ENCODE measurements at places on chromosomes 12 and 14.

DNA sequence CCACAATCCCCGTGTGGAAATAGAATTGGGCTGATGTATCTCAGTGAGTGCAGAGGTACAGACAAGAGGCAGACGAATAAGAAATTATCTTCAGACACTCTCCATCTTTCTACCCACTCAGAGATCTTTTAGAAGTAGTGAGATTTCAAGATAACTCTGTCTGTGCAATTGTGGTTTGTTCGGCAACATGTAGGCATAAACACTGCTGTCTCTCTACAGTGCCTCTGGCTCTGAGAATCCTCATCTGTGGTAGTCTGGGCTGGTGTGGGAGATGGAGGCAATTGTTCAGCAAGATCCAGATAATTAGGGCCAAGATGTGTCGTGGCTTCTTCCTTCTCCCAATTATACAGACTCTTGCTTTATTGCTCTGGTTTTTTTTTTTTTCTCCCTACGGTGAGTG, 3.1 kb downstream of the HOXC13 start:
- H3K27ac ChIP-seq: no peak overlapping the region
- no peak overlapping the region for H3K4me3 ChIP-seq
- no peaks in the 10 kb centered on the region for H3K36me3 ChIP-seq

GRCh38 chr14:103474893-103475292, 47.7 kb downstream of the CKB start:
- H3K27ac ChIP-seq: no peak overlapping the region
- H3K4me3 ChIP-seq: no peak overlapping the region
- DNase-seq: no peak
- peaks cover 20% of the 10 kb centered on the region for H3K36me3 ChIP-seq

- no peaks in the 10 kb centered on the region for H3K27me3 ChIP-seq
- H3K36me3 ChIP-seq: peaks cover 12% of the 10 kb centered on the region
- no peak overlapping the region for H3K27ac ChIP-seq
- no peak for DNase-seq
- H3K4me3 ChIP-seq: no peak overlapping the region
Measured at GRCh38 chr14:68157971-68158371, 338.4 kb downstream of the RAD51B start.

DNA sequence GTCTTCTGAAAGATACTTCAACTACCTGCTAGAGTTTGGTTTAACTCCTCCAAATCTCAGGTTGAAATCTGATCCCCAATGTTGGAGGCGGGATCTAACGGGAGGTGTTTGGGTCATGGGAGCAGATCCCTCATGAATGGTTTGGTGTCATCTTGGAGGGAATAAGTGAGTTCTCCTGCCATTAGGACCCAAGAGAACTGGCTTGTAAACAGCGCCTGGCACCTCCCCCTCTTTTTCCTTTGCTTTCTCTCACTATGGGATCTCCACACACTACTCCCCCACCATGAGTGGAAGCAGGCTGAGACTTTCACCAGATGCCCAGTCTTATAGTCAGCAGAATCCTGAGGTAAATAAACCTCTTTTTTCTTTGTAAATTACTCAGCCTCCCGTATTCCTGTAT, 2.5 kb downstream of the CNIH1 start:
- no peak overlapping the region for H3K27ac ChIP-seq
- H3K4me1 ChIP-seq: peaks cover 49% of the 10 kb centered on the region
- H3K4me3 ChIP-seq: peak overlapping the region; percentile 97
- no peak for DNase-seq

GRCh38 chr12:83630526-83630925, 943.8 kb downstream of the TMTC2 start:
- DNase-seq: no peak
- H3K4me3 ChIP-seq: no peak overlapping the region
- no peaks in the 10 kb centered on the region for H3K36me3 ChIP-seq
- no peaks in the 10 kb centered on the region for H3K4me1 ChIP-seq
- no peaks in the 10 kb centered on the region for H3K27me3 ChIP-seq
- H3K27ac ChIP-seq: no peak overlapping the region

- H3K4me1 ChIP-seq: peaks cover 26% of the 10 kb centered on the region
- peaks cover 2% of the 10 kb centered on the region for H3K36me3 ChIP-seq
- H3K4me3 ChIP-seq: no peak overlapping the region
- H3K27ac ChIP-seq: no peak overlapping the region
Measured at GRCh38 chr14:66645716-66646115, 137.8 kb downstream of the GPHN start.

DNA sequence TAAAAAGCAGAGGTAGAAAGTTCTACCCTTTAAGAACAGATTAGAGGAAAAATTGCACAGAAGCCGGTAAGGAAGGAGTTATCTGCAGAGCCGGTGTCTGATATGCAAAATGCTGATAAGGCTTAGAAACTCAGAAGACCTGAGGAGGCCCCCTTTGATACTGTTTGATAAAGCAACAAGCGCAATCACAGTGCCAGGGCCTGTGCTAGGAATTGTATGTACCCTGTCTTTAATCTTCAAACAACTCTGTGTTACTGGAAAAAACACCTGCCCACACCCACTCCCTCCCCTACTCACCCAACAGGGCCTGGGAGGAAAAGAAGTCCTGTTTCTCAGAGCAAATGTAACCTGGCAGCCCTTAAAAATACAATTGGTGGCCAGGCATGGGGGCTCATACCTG, 112.7 kb upstream of the FUT8 start:
- H3K4me3 ChIP-seq: no peak overlapping the region
- H3K36me3 ChIP-seq: no peaks in the 10 kb centered on the region
- no peak for DNase-seq
- H3K27me3 ChIP-seq: no peaks in the 10 kb centered on the region

GRCh38 chr14:64843548-64843947, 36.2 kb downstream of the SPTB start:
- H3K27me3 ChIP-seq: peaks cover 84% of the 10 kb centered on the region
- no peak overlapping the region for H3K4me3 ChIP-seq
- DNase-seq: no peak
- H3K36me3 ChIP-seq: no peaks in the 10 kb centered on the region
- H3K27ac ChIP-seq: no peak overlapping the region

DNA sequence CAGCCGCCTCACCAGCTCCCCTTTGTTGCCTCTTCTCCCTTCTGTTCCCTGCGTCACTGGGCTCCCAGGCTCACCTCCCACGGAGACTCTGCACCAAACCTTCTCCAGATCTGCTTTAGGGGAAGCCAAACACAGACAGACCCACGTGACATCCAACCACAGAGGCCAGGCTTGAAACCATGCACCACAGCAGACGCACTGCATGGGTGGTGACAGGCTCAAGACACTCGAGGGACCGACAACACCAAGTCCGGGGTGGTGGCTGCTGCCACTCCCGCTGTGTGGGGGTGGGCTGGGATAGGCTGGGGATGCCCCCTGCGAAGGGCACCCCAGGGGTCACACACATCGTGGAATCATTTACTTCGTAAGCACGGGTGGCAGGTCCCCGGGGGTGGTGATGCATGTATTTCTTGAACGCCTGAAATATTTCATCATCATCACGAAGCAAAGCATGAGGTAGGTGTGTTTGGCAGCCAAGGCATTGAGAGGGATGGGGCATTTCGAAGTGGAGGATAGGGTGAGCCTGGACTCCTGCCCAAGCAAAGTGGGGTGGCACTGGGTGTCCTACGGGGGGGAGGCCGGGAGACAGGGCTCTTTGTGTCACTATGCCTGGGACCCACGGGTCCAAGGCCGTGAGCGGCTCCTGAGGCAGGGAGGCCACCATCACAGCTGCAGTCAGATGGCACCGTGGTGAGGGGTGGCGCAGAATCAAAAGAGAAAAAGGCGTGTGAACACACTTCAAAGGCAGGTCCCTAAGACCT, 66.8 kb upstream of the RFLNA start:
- peaks cover 5% of the 10 kb centered on the region for H3K36me3 ChIP-seq
- no peaks in the 10 kb centered on the region for H3K27me3 ChIP-seq
- no peak for DNase-seq
- peak overlapping the region; percentile 12 for H3K27ac ChIP-seq
- H3K4me1 ChIP-seq: no peaks in the 10 kb centered on the region

DNA sequence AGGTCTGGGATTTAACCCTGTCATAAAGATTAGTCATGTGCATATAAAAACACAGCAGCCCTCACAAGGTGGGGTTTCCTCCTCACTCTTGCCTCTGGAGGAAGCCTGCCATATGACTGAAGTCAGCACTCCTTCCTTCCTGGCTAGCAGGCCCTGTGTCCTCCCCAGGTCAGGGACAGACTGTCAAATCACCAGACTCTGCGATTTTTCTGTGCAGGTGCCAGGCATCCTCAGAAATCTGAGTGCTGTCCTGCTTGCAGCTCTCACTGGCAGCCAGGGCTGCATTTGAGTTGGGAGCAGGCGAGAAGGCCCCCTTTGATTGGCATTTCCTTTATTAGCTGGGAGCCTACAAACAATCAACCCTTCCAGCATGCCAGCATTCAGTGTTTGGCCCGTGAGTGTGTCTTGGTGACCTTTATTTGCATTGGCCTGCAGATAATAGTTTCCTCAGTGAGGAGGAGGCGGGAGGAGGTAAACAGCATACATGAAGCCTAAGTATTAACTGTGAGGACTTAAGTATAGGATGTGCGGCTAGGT, 183.8 kb upstream of the ARHGAP5 start:
- no peaks in the 10 kb centered on the region for H3K36me3 ChIP-seq
- H3K27me3 ChIP-seq: no peaks in the 10 kb centered on the region
- DNase-seq: peak; percentile 37
- H3K4me1 ChIP-seq: peaks cover 53% of the 10 kb centered on the region
- H3K27ac ChIP-seq: peak overlapping the region; percentile 69
- H3K4me3 ChIP-seq: peak overlapping the region; percentile 39

- H3K27ac ChIP-seq: peak overlapping the region; percentile 32
- H3K4me1 ChIP-seq: peaks cover 38% of the 10 kb centered on the region
- H3K27me3 ChIP-seq: no peaks in the 10 kb centered on the region
Measured at GRCh38 chr12:32201096-32201495, 94.4 kb downstream of the BICD1 start.

DNA sequence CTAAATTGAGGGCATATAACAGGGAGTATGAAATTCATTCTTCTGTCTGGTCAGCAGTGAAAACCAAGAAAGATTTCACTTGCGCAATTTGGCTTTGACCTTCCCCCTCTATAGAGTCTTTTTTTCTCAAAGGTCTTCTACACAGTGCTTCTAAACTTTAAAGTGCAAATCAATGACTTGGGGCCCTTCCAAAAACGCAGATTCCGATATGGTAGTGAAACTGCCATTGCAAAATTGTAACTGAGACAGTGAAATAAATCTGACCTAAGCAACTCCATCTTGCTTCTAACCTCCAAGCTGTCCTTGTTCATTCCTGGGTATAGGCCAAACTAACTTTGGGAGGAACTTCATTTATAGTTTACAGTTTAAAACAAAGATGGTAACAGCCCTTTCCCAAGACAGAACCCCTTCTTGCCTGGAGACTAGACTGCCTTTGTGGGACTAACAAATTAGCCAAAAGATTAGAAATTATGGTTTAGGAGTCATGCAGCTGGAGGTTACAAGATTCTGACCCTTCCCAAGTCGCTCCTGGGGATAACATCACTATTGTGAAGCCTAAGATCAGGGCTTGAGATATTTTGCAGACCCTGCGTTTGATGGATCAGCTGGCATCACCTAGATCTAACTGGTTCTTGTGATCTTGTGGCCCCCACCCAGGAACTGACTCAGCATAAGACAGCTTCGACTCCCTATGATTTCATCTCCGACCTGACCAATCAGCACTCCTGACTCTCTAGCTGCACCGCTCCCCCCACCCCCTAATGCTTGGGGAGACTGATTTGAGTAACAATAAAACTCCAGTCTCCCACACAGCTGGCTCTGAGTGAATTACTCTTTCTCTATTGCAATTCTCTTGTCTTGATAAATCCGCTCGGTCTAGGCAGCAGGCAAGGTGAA, 5.0 kb downstream of the SLC25A21 start:
- H3K4me3 ChIP-seq: no peak overlapping the region
- peaks cover 9% of the 10 kb centered on the region for H3K4me1 ChIP-seq
- DNase-seq: no peak
- H3K36me3 ChIP-seq: no peaks in the 10 kb centered on the region
- H3K27ac ChIP-seq: no peak overlapping the region

- no peaks in the 10 kb centered on the region for H3K27me3 ChIP-seq
- peaks cover 6% of the 10 kb centered on the region for H3K4me1 ChIP-seq
- no peak overlapping the region for H3K4me3 ChIP-seq
- no peaks in the 10 kb centered on the region for H3K36me3 ChIP-seq
Measured at GRCh38 chr12:106964526-106964925, 8.8 kb downstream of the TMEM263 start.

DNA sequence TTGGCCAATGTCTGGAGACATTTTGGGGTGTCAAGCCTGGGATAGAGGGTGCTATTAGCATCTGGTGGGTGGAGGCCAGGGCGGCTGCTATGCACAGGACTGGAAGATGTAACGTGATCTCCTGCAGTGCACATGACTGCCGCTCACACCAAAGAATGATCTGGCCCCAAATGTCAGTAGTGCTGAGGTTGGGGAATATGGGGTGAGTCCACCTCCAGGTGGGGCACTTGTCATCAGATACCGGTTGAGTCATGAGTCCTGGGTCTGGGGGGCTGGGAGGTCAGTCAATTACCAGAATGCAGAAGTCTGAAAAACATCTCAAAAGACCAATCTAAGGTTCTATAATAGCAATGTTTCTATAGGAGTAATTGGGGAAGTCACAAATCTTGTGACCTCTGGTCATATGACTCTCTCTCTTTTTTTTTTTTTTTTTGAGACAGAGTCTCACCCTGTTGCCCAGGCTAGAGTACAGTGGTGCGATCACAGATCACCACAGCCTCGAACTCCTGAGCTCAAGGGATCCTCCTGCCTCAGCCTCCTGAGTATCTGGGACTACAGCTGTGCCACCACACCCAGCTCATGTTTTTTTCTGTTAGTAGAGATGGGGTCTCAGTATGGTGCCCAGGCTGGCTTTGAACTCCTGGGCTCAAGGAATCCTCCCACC, 6.0 kb upstream of the SDSL start:
- no peaks in the 10 kb centered on the region for H3K36me3 ChIP-seq
- H3K27ac ChIP-seq: no peak overlapping the region
- H3K27me3 ChIP-seq: peaks cover 9% of the 10 kb centered on the region
- no peak overlapping the region for H3K4me3 ChIP-seq

DNA sequence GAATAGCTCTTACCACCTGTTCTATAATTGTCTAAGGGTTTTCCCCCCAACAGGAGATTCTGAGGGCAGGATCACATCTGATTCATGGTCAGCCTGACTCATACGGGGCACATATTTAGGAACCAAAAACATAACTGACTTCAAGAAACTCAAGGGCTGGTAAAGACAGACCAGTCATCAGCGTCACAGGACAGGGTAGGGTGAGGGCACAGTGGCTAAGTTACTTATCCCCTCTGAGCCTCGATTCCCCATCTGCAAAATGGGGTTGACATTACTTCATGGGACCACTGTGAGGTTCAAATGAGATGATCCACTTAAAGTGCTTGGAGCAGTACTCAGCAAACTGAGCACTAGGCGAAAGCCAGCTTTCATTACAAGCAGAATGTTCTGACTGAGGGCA, 606 bp downstream of the CINP start:
- H3K27ac ChIP-seq: peak overlapping the region; percentile 94
- no peaks in the 10 kb centered on the region for H3K36me3 ChIP-seq
- no peak overlapping the region for H3K4me3 ChIP-seq
- no peak for DNase-seq

DNA sequence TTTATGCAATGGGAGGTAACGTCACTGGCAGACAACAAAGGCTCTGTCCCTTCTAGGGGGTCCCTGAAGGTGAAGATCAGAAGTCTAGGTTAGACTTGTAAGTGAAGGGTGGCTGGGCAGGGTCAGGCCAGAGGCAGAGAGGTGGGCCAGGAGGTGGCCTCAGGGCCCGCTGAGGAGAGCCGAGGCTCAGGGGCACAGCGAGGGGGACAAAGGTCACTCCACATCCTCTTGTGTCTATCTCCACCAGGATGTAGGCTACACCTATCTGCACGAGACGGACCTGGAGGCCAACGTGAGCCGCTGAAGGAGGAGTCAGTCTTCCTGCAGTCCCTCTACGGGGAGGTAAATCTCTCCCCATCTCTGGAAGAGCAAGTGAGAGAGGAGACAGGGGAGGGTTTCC, 20.3 kb downstream of the KRT85 start:
- H3K4me3 ChIP-seq: no peak overlapping the region
- DNase-seq: no peak
- H3K36me3 ChIP-seq: no peaks in the 10 kb centered on the region
- H3K27me3 ChIP-seq: peaks cover 17% of the 10 kb centered on the region
- H3K27ac ChIP-seq: peak overlapping the region; percentile 43

All from neural crest cell (in vitro differentiated cells).